ENCODE measurements at places on chromosomes 7 and 10.

- DNase-seq: no peak
Observed at GRCh38 chr7:158247758-158248487, 339.7 kb downstream of the PTPRN2 start.

- no peak for DNase-seq
Observed at GRCh38 chr7:143878884-143879283, 23.1 kb downstream of the TCAF1 start.

GRCh38 chr7:128167042-128167701, 73.9 kb upstream of the LEP start:
- no peak for DNase-seq

- no peak for DNase-seq
Observed at GRCh38 chr10:117509573-117509972, 33.0 kb upstream of the EMX2 start.

DNA sequence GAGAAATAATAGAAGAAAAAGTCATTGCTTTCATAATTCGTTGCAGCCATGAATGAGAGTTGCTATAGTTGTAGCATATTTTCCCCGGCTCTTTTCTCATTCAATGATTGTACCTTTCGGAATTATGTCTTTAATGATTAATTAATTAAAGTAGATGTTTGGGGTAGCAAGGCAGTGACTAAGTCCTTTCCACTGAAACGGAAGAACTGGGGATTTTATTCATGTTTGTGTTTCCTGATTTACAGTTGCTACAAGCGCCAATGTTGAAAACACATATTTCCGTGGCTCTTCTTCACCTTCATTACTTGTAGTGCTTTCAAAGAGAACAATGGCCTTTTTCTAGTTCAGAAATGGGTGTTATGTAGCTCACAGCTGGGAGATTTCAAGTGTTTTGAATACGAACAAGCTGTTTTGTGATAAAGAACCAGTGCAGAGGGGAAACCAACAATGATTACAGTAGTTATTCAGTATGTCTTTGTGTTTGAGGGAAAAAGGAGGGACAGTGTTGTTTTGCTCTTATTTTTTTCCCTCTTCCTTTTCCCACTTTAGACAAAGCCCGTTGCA, 153.5 kb downstream of the NSUN6 start:
- no peak for DNase-seq

- no peak for DNase-seq
Observed at GRCh38 chr10:10596256-10596655, 421.4 kb upstream of the CELF2 start.

GRCh38 chr10:92773776-92774175, 74.5 kb upstream of the EXOC6 start:
- DNase-seq: no peak

DNA sequence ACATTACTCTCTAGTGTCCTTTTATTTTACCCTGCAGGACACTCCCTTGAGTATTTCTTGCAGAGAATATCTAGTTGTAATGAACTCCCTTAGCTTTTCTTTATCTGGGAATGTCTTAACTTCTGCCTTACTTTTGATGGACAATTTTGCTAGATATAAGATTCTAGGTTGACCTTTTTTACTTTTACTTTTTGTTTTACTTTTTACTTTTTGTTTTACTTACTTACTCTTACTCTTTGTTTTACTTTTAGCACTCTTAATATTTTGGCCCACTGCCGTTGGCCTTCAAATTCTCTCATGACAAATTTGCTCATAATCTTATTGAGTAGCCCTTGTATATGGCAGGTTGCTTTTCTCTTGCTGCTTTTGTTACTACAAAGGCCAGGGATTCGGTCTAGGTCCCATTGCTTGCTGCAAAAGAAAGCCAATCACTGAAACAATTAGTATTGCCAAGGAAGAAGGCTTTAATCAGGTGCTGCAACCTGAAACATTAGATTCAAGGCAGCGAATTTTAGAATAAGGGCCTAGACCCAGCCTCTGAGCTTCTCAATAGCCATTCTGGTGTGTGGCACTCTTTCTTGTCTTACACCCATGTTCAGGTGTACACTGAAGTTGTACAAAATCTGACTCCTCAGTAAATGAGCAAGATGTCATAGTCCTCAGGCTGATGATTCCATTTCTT, 137.0 kb downstream of the TES start:
- no peak for DNase-seq

DNA sequence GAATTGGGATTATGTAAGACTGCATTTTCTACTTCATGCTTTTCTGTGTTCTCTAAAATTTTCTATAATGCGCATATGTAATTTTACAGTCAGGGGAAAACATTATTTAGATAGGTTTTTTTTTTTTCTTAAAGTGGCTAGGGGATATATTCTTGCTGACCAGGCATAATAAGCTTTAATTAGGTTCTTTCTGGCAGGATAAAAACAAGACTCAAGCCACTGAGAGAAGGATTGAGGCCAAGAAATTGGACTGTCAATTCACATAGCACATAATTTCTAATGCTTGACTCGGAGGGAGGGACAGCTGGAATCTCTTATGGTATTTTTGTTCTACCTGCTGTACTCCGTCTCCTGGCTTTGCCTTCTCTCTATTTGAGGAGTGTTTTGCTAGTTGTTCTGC, 119.8 kb upstream of the NPVF start:
- no peak for DNase-seq

- no peak for DNase-seq
Observed at GRCh38 chr10:60650378-60650800, 127.9 kb upstream of the CDK1 start.

GRCh38 chr7:140300243-140301136, 97.8 kb downstream of the SLC37A3 start:
- no peak for DNase-seq

GRCh38 chr10:67665491-67665890, 30.5 kb downstream of the CTNNA3 start:
- no peak for DNase-seq

DNA sequence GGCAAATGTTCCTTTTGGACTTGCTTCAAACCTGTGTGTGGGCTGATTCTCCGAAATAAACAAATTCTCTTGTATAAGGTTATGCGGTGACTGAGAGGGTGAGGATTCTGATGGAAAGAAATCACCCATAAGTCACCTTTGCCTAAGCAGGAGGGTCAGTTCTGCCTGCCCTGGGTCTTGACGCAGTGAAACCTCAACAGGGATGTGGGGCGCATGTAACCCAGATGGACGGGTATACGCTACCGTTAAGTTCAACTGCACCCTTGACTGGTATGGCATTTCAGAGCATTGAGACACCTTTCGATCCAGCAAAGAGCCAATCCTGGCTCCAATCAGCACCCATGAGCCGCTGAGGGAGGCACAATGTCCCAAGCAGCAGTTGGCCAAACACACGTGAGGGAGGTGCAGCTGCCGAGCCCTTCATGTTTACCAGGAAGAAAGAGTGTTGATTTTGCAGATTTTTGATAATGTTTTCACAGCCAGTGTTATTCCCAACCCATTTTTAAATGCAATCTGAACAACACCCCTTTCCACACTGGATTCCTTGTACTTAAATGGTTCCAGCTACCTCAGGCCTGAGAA, 48.1 kb downstream of the SORBS1 start:
- DNase-seq: no peak

DNA sequence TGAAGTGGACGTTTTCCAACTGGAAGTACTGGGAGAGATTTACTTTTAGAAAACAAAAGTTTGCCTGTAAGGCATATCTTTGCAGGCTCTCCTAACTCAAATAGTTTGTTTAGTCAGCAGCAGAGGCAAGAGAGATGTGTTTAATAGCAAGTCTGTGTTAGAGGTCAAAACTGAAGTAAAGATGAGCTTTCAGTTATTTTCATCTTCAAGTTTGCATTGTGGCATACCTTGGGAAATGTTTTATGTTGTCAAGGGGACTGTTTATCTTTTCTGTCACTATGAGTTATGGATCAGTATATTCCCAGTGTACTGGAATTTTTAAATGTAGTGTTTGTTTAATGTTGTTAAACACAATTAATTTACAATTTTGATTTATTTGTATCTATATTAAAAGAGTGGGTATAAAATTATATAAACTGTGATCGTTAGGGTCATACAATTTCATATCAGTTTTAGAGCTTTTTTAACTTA, 169.7 kb upstream of the PPP1R3A start:
- no peak for DNase-seq

DNA sequence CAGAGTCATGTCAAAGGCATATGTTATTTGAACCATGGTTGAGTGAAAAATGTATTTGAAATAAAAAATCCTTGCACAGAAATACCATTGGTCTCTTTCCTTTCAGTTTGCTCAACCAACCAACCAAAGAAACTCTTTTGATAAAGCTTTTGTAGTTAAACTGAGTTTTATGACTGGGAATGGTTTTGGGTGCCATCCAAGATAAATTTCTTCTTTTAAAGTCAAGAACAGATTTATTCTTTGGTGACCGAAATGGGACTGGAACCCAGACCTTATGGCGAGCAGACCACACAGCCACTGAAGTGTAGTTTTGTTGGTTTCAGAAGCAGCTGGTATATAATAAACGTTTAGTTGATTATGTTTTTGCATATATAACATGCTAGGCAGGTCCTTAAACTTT, 2.8 kb upstream of the GALNT17 start:
- DNase-seq: no peak

- DNase-seq: no peak
Observed at GRCh38 chr10:73953665-73954064, 42.7 kb downstream of the PLAU start.

- DNase-seq: no peak
Observed at GRCh38 chr7:21497072-21497471, 45.8 kb upstream of the DNAH11 start.

DNA sequence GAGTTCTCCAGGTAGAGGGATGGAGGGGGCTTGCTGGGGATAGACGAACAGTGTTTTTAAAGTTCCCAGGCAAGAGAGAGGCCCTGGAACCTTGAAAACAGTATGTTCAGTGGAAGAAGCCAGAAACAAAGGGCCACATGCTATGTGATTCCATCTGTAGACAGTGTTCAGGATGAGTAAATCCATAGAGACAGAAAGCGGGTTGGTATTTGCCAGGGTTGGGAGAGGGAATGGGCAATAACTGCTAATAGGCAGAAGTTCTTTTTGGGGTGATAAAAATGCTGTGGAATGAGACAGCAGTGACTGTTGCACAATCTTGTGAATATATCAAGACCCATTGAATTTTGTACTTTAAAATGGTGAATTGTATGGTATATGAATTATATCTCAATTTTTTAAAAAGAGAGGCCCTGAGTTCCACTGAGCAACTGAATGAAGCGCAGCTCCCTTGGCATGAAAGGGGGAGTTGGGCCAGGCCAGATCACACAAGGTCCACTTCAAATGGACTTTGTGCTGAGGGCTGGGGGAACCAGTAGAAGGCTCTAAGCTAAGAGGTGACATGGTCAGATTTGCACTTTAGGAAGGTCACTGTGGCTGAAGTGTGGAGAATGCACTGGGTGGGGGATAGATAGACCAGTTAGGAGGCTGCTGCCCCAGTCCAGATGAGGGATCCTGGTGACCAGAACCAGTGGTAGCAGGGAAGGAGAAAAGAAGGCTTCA, 34.0 kb downstream of the LEP start:
- no peak for DNase-seq

DNA sequence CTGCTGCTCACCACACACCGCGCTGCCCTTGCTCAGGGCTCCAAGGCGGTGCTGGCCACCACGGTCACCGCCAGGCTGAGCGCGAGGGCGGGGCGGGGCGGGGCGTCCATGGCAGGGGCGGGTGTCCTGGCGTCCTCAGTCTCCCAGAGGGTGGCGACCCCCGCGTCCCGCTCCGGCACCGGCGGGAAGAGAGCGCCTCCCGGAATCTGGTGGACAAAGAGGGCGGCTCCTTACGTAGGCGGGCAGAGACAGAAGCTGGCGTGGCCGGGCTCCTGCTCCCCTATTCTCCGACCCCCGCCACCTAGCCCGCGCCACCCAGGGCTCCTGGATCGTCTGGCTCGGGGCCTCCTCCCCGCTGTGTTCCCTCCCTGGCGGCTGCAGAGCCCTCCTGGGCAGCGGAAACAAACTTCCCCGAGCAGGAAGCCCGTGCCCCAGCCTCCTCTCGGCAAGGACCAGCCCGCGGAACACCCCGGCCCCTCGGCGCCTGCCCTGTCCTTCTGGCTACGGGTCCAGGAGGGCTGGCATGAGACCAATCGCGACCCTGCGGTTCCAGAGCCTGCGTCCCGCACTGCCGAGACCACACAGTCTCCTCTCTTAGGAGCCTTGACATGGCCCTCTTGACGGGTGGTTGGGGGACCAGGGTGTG, 133.8 kb upstream of the ZNF92 start:
- no peak for DNase-seq

DNA sequence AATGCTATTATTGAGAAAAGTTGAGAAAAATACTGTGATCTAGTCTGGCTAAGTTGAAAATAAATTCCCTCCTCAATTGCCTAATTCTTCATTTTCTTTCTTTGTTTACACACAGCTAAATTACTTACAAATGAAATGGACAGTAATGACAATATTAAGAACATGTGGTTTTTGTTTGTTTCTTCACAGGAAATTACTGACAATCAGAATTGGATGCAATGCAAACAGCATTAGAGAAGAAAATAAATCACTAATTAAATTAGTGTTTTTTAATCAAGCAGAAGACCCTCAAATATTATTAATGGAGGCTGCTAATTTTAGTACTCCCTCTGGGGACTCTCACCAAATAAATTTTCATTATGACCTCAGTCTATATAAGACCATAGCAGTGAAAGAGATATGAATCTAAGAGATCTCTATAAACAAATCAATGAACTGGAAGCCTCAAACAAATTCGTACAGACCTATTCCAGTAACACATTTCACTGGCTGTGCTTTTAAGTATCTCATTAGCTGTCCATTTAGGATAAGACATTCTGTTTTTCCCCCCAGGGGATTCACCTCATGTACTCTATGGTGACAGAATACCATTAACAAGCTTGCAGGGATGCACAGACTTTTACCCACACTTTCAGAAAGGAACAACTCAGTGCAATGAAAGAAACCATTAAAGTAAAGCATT, 202.0 kb upstream of the DGKB start:
- no peak for DNase-seq

DNA sequence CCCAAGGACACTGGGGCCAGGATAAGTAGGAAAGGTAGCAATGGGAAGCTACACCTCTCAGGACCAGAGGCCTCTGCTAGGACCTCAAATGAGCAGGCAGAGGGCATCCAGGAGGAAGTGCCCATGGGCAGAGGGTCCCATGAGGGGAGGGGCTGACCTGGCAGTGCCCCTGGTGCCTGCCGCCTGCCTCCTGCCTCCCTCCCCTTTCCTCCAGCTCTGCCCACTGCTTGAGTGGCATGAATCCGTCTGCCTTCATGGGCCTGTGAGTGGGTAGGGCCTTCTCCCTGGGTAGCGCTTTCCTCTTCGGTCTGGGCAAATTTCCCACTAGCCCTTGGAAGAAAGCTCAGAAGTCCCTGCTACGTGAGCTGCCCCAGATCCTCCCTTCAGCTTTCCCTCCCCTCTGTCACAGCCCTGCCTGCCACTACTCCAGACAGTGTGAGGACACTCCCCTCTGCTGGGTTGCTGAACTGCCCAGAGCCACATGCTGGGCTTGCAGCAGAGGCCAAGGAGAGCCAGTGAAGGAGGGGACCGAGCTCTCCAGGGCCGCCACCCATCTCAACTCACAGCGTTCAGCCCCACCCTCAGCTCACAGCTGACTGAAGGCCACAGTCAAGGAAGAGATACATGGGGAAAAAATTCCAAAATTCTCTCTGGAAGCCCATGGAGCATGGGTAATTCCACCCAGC, 141.4 kb downstream of the ARHGAP22 start:
- DNase-seq: no peak

GRCh38 chr7:130021105-130021834, 29.9 kb downstream of the ZC3HC1 start:
- DNase-seq: no peak

- DNase-seq: no peak
Observed at GRCh38 chr10:77983384-77984341, 45.7 kb downstream of the POLR3A start.

- no peak for DNase-seq
Observed at GRCh38 chr10:80066809-80067208, 11.7 kb upstream of the TMEM254 start.

Data from esophagus squamous epithelium (tissue), 5 donors.